ENCODE measurements at places on chromosomes 11 and 22.

GRCh38 chr11:15835788-15836411, 520.4 kb downstream of the SOX6 start:
- DNase-seq, result no peak

- no peak for DNase-seq
These were observed 19.2 kb upstream of the APOBEC3A start for GRCh38 chr22:38938221-38938620.

DNA sequence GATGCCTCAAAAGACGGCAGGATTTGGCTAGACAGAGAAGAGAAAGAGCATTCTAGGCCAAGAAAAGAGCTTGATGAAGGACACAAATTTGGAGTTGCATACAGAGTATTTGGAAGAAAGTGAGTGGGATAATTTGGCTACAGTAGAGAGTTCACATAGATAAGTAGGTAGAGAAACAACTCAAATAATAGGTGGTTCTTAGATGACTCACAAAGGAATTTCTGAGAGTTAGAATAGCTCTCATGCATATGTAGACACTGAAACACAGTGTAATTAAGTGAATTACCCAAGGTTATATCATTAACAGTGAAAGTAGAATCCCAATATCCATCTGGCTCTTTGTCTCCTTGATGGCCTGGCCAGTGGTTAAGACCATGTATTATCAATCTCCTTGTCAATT, 228.6 kb upstream of the DDI1 start:
- DNase-seq, result no peak

- DNase-seq, result no peak
These were observed 33.5 kb upstream of the CHST1 start for GRCh38 chr11:45698777-45699497.

GRCh38 chr22:45248832-45249561, 8.3 kb upstream of the KIAA0930 start:
- DNase-seq, result no peak

GRCh38 chr11:47187723-47188122, 1.5 kb upstream of the PACSIN3 start:
- no peak for DNase-seq
